ENCODE measurements at places on chromosomes 16 and 17.

DNA sequence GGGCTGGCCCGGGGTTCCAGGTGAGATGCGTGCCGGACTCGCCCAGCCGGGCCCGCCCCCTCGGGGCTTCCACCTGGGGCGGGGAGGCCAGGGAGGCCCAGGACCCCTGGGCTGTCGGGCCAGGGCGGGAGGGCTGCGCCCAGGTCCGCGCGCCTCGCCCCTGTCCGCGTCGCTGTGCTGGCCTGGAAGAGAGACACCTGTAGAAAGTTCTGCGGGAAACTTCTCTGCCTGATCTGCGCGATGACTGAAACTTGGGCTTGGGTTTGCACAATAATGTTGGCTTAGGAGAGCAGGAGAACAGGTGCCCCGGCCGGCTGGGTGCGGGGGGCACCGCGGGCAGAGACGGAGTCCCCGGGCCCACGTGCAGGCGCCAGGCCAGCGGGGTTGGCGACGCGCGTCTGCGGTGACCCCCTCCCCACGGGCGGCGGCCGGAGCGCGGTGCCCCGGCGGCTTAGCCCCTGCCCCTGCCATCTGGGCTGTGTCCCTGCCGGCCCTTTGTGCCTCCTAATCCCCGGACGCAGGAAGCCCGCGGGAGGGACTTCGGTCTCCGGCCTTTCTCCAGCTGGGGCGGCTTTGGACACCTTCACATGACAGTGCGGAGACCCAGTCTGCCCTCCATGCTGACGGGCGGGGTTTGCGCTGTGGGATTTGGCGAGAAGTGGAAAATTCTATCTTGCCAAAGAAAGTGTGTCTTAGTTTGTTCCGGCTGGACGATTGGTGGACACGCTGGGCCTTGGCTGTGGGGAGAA lies 483 bp downstream of the LLGL2 start:
- no peak for ATAC-seq

- ATAC-seq = no peak
Observed at GRCh38 chr16:15874745-15875314, 13.6 kb downstream of the CEP20 start.

GRCh38 chr16:54175552-54176375 lies 110.8 kb downstream of the IRX3 start:
- ATAC-seq = no peak

DNA sequence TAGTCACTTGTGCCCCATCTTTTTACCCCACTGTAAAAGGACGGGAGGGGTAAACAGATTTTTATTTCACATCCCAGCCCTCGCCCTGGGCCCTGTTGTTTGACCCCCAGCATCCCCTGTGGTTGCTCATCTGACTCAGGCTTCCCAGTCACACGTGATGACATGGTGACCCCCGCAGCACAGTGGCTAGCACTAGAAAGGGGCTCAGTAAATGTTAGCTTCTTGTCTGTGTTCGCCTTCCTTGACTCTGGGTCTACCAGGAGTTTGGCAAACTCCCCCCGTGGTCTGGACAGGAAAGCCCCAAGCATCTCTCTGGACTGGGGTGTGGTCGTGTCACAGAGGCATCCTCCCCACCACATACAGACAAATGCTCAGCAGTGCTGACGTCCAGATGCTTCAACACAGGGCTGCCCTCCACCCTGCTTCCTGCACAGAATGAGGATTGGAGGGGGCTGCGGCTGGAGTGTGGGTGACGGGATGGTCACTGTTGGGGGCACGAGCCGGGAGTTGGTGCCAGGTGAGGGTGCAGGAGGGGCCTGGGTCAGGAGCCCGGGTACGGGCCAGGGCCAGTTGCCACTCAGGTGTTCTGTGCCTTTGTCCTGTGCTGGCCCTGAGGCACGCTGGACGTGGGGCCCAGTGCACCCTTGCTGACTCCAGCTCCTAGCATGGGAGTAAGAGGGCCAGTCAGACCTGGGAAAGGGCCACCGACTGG lies 69.1 kb downstream of the METRNL start:
- ATAC-seq = no peak

- no peak for ATAC-seq
Observed at GRCh38 chr16:69474408-69474807, 50.0 kb downstream of the CYB5B start.

- no peak for ATAC-seq
Observed at GRCh38 chr17:50645748-50646682, 11.3 kb downstream of the ABCC3 start.

GRCh38 chr16:19419698-19420075 lies 2.0 kb downstream of the TMC5 start:
- no peak for ATAC-seq

DNA sequence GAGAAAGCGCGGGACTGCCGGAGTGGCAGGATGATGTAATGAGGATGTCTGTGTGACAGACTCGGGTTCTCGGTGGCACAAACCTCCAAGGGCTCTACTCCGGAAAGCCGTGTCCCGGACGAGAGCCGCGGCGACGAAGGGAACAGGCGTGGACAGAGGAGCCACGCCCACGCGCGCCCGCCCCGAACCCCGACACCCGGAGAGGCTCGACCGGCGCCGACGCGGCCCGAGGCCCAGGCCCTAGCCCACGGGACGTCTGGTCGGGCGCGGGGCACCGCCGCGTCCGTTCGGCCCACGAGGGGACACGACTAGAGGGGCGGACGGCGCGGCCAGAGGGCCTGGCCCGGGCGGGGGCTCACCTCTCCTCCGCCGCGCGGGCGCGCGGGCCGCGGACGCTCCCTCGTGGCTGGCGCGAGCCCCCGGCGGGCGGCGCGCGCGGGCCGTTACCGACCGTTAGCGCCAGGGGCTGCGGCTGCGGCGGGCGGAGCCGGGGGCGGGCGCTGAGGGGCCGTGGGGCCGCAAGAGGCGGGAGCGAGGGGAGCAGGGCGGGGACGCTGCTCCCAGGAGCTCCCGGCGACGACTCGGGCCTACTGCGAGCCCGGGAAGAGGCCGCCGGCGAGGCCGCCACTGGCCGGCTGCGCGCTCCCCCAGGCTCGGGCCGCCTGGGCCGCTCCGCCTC lies 2.1 kb upstream of the IRX5 start:
- ATAC-seq = peak; percentile 19

GRCh38 chr17:64662774-64663367 lies 764 bp upstream of the SMURF2 start:
- ATAC-seq = no peak

DNA sequence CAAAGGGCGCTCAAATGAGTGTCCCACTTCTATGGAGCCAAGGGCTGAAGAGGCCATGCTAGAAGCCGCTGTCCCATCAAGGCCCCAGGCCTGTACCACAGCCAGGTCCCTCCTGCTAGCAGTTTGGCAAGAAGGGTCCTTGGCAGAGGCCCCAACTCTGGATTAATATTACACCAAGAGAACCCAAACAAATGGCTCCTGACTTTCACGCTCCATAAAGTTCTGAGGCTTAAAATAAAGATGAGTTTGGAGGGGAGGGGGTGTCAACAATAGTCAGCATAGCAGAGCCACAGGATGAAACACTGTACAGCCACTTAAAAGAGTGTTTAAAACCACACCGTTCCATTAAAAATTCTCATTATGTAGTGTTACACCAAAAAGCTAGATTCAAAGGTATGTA lies 30.5 kb downstream of the CUEDC1 start:
- no peak for ATAC-seq

- ATAC-seq = no peak
Observed at GRCh38 chr17:1727258-1727789, 2.8 kb downstream of the WDR81 start.

GRCh38 chr16:9449597-9449996 lies 358.2 kb downstream of the HAPSTR1 start:
- ATAC-seq = no peak

DNA sequence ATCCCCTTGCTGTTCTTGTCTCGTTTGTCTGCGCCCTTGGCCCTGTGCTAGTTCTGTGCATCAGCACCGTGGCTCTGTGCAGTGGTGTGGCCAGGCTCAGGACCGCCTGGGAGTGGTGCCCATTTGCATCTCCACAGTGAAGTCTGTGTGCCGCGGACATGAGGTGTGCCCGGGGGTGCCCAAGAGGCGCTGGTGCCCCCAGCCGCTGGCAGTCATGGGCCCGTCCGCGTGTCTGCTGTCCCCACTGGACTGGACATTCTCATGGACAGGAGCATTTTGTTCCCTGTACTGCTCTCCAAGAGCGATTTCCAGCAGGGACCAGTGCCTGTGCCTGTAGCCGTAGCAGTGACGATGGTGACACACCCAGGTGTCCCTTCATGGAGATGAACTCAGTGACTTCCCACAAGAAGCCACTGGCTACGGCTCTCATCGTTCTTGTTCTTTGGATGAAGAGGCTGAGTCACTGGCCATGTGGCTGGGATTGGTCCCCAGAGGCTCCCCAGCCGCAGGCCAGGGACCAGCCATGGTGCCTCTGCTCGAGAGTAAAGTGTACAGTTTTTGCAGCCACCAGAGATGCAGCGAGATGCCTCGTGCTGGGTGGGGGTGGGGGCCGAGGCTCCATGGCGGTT lies 13.0 kb upstream of the MC1R start:
- ATAC-seq = no peak

DNA sequence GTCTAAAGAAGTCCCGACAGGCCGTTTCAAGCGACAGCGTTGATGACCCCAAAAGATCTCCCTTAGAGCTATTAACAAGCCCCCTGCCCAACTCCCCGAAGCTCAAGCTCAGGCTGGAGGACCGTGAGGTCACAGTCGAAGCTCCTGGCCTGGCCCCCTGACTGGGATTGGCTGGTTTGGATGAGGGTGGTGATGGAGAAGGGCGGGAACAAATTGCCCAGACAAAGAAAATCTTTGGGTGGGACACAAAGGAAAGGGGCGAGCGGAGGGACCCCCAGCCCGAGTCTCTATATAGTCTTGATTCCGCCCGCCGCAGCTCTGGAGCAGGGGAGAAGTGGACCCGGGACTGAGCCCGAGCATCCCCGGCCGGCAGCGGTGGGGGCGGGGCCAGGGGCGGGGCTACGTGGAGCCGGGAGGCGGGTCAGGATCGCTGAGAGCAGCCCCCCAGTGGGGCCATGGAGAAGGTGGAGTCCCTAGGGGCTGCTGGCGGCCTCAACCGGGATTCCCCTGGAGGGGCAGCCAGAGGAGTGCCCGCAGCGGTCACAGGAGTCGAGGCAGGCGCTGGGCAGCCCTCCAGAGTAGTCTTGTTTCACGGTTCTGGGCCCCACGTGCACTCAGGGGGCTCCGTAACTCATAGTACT lies 982 bp upstream of the NEURL4 start:
- ATAC-seq = peak; percentile 64

- no peak for ATAC-seq
Observed at GRCh38 chr16:6837722-6838121, 494.9 kb upstream of the RBFOX1 start.

Data from activated CD4-positive, CD25-positive, alpha-beta regulatory T cell treated with anti-CD3 and anti-CD28 coated beads, Interleukin-2, amount 50 U/mL, for 24 hours (primary cell).